ENCODE measurements at places on chromosomes 11 and 22.

GRCh38 chr11:93796441-93797231, 12.6 kb downstream of the MED17 start:
- no peak for DNase-seq

DNA sequence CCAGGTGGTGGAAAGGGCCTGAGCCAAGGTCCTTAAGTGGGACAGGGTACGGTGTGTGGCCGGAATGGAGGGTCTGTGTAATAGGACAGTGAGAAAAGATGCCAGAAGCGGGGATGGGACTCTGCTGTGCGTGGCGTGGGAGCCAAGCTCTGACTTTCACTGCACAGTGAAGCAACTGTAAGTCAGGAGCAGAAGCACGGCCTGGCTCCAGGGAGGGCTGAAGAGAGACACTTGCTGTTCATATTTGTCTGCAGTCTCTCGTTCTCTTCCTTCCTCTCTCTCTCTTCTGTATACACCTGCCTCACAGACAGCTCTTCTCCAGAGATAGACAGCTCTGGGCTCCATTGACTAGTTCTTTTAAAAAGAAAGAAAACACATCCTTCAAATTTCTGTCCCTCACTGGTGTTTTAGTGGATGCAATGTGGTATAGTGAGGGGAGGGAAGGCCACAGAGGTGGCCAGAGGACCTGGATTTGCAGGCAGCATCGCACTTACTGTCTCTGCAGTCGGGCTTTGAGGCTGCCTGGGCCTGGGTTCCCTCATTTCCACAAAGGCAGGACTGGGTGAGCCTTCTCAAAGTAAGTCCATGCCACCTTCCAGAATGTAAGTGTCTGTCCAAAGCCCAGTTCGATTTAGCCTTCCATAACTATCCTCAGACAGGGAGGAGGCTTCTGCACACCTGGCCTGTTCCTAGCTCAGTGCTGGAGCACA, 2.1 kb downstream of the IL17RA start:
- no peak for DNase-seq

GRCh38 chr22:44325718-44326490, 13.2 kb upstream of the SHISAL1 start:
- DNase-seq: no peak

DNA sequence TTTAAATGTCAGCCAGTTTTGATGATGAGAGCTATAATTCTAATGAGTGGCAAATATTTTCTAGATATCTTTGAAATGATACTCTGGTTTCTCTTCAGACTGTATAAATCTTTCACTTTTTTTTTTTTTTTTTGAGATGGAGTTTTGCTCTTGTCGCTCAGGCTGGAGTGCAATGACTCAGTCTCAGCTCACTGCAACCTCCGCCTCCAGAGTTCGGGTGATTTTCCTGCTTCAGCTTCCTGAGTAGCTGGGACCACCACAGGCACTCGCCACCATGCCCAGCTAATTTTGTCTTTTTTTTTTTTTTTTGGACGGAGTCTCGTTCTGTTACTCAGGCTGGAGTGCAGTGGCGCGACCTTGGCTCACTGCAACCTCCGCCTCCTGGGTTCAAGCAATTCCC, 113.6 kb downstream of the TEAD1 start:
- DNase-seq: no peak

DNA sequence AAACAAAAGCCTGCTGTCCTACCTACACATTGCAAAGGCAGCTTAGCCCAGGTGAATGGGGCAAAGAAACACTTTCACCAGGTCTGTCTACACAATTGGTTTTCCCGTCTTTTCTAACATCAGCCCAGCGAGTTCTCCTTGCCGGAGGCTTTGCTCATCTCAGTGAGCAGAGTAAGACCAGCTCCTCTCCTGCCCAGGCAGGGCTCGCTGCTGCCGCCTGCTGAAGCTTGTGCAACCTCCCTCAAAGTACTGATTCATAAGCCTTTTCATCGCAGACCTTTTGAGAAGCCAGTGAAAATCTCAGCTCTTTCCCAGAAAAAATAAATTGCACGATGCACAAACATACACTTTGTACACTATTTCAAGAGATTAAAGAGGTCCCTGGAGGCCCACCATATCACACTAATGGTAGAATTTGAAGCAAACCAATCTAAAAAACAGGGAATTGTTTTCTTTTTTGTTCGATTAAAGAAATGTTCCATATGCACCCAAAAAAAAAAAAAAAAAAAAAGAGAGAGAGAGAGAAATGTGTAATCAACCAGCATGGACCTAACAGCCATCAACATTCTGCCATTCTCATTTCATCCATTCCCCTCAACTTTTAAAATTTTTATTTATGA, 328.1 kb upstream of the MPPED2 start:
- no peak for DNase-seq

GRCh38 chr22:28942333-28942732, 59.0 kb downstream of the ZNRF3 start:
- no peak for DNase-seq

- DNase-seq: no peak
Measured at GRCh38 chr11:72541257-72541974, 107.1 kb upstream of the CLPB start.

GRCh38 chr11:86978756-86979608, 23.8 kb upstream of the FZD4 start:
- DNase-seq: no peak

GRCh38 chr11:88117281-88117858, 57.9 kb downstream of the RAB38 start:
- DNase-seq: no peak

DNA sequence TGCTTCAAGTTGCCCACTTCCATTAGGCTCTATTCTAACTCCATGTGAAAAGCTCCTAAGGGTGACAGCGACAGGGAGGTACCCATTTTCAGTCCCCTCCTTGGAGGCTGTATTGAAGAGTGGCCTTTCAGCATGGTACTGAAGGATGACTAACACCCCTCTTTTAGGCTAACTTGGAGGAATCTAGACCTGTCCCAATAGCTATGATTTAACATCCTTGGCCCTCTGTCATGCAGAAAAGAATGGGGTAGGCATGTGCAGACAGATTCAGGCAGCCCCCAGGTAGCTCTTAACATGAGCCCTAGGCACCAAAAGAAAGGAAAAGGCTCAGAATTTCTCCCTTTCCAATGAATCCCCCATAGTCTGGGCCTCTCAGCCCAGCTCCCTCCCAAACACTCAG, 89.3 kb upstream of the AMOTL1 start:
- DNase-seq: no peak

DNA sequence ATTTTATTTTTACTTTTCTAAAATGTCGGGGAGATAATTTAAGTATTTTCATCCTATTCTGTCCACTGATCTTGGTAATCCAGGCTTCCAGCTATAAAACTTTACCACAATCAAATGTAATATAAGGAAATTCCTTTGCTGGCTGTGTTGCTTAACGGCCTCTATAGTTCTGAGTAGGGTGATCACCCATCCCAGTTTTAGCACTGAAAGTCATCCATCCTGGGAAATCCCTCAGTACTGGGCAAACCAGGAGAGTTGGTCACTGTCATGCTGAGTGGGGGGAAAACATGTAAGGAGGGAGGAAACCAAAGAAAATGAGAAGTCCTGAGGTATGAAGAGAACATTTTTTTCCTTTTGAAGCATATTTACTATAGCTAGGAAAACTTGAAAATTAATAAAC, 12.8 kb upstream of the BACE1-AS start:
- DNase-seq: no peak

- no peak for DNase-seq
Measured at GRCh38 chr11:119266063-119266462, 50.9 kb downstream of the MCAM start.

DNA sequence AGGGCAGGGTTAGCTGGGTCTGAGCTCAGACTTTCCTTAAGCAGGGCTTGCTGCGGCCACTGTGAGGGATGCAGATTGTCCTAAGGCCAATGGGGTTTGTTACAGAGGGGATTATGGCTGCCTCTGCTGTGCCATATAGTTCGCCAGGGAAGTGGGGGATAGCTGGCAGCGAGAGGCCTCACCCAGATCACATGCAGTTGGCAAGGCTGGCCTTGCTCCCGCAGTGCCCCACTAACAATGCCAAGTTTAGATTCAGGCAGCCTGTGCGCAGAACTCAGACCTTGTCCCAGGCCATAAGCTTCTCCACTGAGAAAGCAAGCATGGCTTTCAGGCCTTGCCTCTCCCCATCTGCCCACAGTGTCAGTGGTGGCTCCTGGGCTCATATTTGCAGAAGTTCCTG, 4.7 kb upstream of the APOL2 start:
- no peak for DNase-seq

- no peak for DNase-seq
Measured at GRCh38 chr11:1876361-1877063, 15.2 kb downstream of the PRR33 start.

- no peak for DNase-seq
Measured at GRCh38 chr11:65919573-65920371, 546 bp downstream of the DRAP1 start.

- no peak for DNase-seq
Measured at GRCh38 chr11:118572061-118572980, at the start of gene ARCN1. Gene ARCN1, plus strand, starts transcription at chr11:118572409. Its CDS starts 139 bp downstream, at chr11:118572548.

DNA sequence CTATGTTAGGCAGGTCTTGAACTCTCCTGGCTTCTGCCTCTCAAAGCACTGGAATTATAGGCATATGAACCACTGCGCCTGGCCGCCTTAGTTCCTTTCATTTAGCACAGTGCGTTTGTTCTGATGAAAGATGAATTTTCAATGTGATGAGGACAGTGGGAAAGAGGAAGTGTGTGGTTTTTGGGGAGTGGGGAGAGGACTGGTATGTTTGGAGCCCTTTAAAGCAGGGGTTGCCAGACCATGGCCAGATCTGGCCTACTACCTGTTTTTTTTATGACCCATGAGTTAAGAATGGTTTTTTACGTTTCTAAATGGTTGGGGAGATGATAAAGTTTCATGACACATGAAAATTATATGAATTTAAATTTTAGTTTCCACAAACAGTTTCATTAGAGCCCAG, 12.5 kb downstream of the ATXN10 start:
- DNase-seq: no peak

DNA sequence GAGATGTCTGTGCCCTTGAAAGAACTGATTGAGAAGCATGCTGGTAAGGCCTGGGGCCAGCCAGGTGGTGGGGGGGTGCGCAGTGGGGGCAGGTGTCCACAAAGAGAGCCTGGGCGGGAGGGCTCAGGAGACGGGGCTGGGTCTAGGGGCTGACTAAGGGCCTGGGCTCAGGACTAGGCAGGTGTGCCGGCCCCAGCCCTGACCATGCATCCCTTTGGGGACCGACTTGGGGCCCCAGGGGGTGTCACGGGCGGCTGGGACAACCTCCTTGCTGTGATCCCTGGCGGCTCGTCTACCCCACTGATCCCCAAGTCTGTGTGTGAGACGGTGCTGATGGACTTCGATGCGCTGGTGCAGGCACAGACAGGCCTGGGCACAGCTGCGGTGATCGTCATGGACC, 4.4 kb downstream of the NDUFV1 start:
- no peak for DNase-seq

- DNase-seq: peak; percentile 86
Measured at GRCh38 chr11:95485115-95485900, 254.3 kb upstream of the SESN3 start.

- no peak for DNase-seq
Measured at GRCh38 chr11:8913961-8914660, 3.1 kb downstream of the AKIP1 start.

DNA sequence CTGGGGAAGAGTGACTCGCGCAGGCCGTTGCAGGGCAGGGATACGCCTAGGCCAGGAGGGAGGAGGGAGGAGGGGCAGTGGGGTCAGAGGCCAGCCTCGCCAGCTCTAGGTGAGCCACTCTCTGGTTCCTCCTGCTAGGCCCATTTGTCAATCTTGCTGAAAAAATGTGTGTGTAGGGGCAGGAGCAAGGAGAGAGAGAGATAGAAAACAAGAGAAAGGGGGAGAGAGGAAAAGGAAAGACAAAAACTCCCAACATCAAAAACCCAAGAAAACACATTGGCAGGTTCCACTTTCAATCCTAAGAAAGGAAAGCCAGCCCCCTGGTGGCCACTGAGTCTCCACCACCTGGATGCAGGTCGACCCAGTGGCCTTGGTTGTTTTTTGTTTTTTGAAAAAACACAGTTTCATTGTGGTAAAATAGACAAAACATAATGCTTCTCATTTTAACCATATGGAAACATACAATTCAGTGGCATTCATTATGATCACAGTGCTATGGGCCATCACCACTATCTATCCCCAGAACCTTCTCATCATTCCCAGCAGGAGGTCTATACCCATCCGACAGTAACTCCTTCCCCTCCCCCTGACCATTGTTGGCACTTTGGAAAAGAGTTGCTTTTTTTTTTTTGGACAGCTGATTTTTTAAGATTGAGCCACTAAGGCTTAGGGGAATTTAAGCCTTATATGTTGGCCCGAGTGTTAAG, 10.9 kb downstream of the OMP start:
- DNase-seq: no peak

GRCh38 chr11:75475767-75476650, 43.0 kb upstream of the KLHL35 start:
- no peak for DNase-seq

Measured in GM04503 (cell line).